ENCODE measurements at places on chromosomes 6 and 20. TPM values are rescaled to one million over a fixed set of nuclear protein-coding genes. Genes with fewer than 3 reads are reported as not detected.

GRCh38 chr20:22584522-22584921 lies at the start of gene FOXA2:
FOXA2 (minus strand) TSS chr20:22584572; CDS start chr20:22584278, 294 bp downstream.
- DNase-seq, result no peak
- peaks cover 97% of the 10 kb centered on the region for H3K27me3 ChIP-seq
- no peaks in the 10 kb centered on the region for H3K36me3 ChIP-seq
- no peak within 1 kb of the TSS for H3K4me3 ChIP-seq
- H3K4me1 ChIP-seq, result peaks cover 43% of the 10 kb centered on the region

- no peak overlapping the region for H3K4me3 ChIP-seq
- no peak overlapping the region for H3K27ac ChIP-seq
- H3K27me3 ChIP-seq, result no peaks in the 10 kb centered on the region
- no peaks in the 10 kb centered on the region for H3K4me1 ChIP-seq
- peaks cover 9% of the 10 kb centered on the region for H3K36me3 ChIP-seq
These were observed 22.9 kb downstream of the DEK start for GRCh38 chr6:18241208-18242038.

The RPN2 gene
- 118 TPM for total RNA-seq

DNA sequence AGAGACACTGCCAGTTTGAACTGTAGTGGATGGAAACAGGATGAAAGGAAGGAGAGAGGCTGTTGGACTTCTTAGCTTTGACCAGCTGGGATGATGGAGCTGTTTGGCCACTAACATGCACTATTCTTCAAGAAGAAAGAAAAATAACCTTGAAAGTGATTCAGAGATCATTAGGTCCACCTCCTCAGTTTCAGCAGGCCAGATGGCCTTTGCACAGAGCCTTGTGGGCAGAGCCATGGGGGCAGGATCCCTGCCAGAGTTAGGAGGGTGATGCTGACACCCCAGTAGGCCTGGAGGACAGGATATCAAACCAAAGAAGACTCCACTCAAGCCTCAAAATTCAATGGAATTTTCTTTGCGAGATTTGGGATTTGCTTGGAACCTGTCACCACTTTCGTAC lies 74.5 kb upstream of the TMEM181 start:
- no peaks in the 10 kb centered on the region for H3K4me1 ChIP-seq
- no peak overlapping the region for H3K27ac ChIP-seq
- H3K4me3 ChIP-seq, result no peak overlapping the region
- H3K27me3 ChIP-seq, result no peaks in the 10 kb centered on the region

The TMEM74B gene
- 0.49 TPM for total RNA-seq

The GABBR1 gene
- total RNA-seq, result 92.2 TPM

DNA sequence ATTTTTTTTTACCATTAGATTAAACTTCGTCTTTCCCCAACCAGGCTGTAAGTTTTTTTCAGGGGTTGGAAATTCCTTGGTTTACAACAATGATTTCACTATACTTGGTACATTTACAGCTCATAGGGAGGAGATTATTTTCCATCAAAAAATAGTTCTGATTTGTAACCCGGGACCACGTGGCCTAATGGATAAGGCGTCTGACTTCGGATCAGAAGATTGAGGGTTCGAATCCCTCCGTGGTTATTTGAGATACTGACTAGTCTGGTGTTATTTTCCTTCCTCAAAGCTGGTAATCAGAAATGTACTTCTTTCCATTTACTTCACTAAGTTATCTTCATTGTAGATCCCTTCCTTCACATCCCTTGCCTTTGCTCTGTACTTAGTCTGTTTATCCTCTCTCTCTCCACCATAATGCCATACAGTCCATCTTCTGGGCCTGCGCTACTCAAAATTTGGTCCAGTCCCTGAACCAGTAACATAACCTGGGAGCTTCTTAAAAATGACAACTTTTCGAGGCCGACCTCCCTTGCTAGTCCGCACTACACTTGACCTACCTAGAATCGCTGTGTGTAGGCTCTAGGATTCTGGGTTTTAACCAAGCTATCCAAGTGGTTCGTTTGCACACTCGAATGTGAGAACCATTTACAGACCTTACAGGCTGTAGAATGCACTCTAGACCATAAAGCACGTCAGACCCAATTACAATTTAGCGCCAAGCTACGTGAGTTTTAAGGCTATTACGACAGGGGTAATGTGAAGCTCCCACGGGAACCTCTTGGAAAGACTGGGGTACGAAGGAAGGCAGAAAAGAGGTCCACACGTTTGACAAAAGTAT lies 42.1 kb upstream of the BTN3A2 start:
- no peaks in the 10 kb centered on the region for H3K36me3 ChIP-seq
- H3K4me3 ChIP-seq, result peak overlapping the region; percentile 36
- no peak for DNase-seq
- peak overlapping the region; percentile 28 for H3K27ac ChIP-seq
- H3K4me1 ChIP-seq, result peaks cover 4% of the 10 kb centered on the region
- peaks cover 33% of the 10 kb centered on the region for H3K27me3 ChIP-seq

DNA sequence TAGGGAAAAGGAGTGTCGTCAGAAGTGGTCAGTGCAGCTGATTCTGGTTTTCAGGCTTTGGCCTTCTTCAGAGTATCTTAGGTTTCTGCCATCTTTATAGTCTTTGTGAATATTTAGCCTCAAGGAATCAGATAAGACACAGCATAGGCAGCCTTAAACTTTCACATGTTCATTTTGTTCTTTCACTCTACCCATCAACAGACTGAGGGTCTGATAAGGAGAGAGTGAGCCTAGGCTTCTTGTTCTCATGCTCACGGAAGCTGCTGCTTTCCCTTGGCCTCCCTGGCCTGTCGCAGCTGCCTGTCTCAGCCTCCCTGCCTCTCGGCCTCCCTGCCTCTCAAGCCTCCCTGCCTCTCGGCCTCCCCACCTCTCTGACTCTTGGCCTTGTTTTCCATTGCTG lies 20.1 kb downstream of the RTF2 start:
- H3K4me1 ChIP-seq, result peaks cover 17% of the 10 kb centered on the region
- no peak for DNase-seq
- peaks cover 84% of the 10 kb centered on the region for H3K36me3 ChIP-seq
- no peak overlapping the region for H3K27ac ChIP-seq
- H3K4me3 ChIP-seq, result no peak overlapping the region

- no peak for DNase-seq
- H3K36me3 ChIP-seq, result no peaks in the 10 kb centered on the region
- no peaks in the 10 kb centered on the region for H3K27me3 ChIP-seq
- no peak overlapping the region for H3K4me3 ChIP-seq
- H3K4me1 ChIP-seq, result peaks cover 31% of the 10 kb centered on the region
- H3K27ac ChIP-seq, result no peak overlapping the region
These were observed 156.3 kb downstream of the SCML4 start for GRCh38 chr6:107667790-107668189.

DNA sequence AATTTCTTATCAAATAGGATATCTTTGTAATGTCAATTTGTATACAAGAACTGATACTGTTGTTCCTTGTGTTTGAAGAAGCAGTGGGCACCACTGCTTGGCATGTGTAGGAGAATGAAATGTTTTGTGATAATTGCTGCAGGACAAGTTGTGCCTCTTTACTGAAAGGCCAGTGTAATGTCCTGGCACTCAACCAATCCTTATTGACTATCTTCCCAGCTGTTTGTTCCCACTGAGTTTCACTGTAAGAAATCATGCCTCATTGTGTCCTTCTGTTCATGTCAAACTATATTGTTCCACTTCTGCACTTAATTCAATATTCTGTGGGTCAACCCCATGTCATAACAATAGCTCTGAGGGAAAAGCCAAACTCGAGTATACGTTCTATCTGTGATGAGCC lies 136.1 kb upstream of the FAM83B start:
- H3K4me1 ChIP-seq, result no peaks in the 10 kb centered on the region
- DNase-seq, result no peak
- no peaks in the 10 kb centered on the region for H3K27me3 ChIP-seq
- H3K4me3 ChIP-seq, result no peak overlapping the region

DNA sequence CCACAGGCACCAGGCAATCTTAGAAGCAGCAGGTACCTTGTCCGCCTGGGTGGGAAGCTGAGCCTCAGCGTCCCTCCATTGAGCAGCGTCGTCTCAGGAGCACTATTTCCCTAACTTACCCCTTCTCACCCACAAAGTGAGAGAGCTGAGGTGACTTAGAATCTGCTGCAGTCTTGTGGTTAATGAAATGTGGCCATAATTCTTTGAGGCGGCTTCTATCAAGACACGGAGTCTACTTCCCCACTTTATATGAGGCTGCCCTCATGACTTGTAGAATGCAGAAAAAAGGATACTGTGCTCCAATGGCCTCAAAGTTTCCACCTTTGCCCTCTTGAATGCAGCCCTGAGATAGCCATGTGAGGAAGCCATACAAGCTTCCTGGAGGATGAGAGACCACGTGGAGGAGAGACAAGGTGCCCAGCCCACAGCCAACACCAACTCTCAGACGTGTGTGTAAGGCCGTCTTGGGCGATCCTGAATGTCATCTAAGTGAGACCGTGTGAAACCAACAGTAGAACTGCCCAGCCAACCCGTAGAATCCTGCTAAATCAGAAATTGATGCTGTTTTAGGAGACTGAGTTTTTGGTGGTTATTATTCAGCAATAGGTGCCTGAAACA lies 9.1 kb upstream of the TAGAP start:
- no peaks in the 10 kb centered on the region for H3K27me3 ChIP-seq
- H3K4me1 ChIP-seq, result peaks cover 41% of the 10 kb centered on the region
- H3K36me3 ChIP-seq, result no peaks in the 10 kb centered on the region
- no peak overlapping the region for H3K4me3 ChIP-seq

- peak overlapping the region; percentile 70 for H3K27ac ChIP-seq
- peaks cover 38% of the 10 kb centered on the region for H3K4me1 ChIP-seq
- H3K4me3 ChIP-seq, result no peak overlapping the region
These were observed 294.4 kb upstream of the PRDM1 start for GRCh38 chr6:105791583-105792318.

GRCh38 chr20:20009784-20010253 lies 7.3 kb upstream of the NAA20 start:
- H3K36me3 ChIP-seq, result no peaks in the 10 kb centered on the region
- no peak overlapping the region for H3K27ac ChIP-seq
- DNase-seq, result no peak
- H3K4me3 ChIP-seq, result no peak overlapping the region

GRCh38 chr6:115735610-115736009 lies 325.1 kb downstream of the FRK start:
- no peak overlapping the region for H3K27ac ChIP-seq
- no peak overlapping the region for H3K4me3 ChIP-seq
- H3K4me1 ChIP-seq, result no peaks in the 10 kb centered on the region
- peak; percentile 40 for DNase-seq

- no peaks in the 10 kb centered on the region for H3K36me3 ChIP-seq
- H3K4me3 ChIP-seq, result no peak overlapping the region
- H3K27ac ChIP-seq, result peak overlapping the region; percentile 57
- peak; percentile 82 for DNase-seq
These were observed 7.8 kb downstream of the IL22RA2 start for GRCh38 chr6:137165375-137166246.

The SLC22A3 gene
- 1.4 TPM for total RNA-seq

- H3K36me3 ChIP-seq, result no peaks in the 10 kb centered on the region
- no peak overlapping the region for H3K27ac ChIP-seq
- no peaks in the 10 kb centered on the region for H3K4me1 ChIP-seq
- no peaks in the 10 kb centered on the region for H3K27me3 ChIP-seq
- H3K4me3 ChIP-seq, result no peak overlapping the region
- DNase-seq, result no peak
These were observed 239.5 kb downstream of the SLC24A3 start for GRCh38 chr20:19451923-19452295.

DNA sequence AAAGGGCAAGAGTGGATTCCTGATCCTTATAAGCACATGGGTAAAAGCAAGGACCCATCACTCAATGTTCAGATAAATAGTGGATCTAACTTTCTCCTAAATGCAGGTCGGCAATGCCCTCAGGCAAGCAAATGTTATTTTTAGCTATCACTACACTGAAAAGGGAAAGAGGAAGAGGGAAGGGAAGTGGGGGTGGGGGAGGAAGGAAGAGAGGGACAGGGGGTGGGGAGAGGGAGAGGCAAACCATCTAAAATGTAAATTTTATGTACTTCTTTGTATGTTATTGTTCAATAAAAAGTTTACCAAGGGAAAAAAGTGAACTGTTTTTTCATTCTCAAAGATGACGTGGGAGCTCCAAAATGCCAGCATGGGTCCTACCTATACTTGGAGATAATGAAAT lies 44.2 kb downstream of the CHD6 start:
- H3K4me3 ChIP-seq, result no peak overlapping the region
- no peaks in the 10 kb centered on the region for H3K36me3 ChIP-seq
- DNase-seq, result no peak
- H3K27me3 ChIP-seq, result no peaks in the 10 kb centered on the region
- no peak overlapping the region for H3K27ac ChIP-seq

The ADGRF5 gene
- 63.0 TPM for total RNA-seq

- H3K36me3 ChIP-seq, result peaks cover 10% of the 10 kb centered on the region
- DNase-seq, result peak; percentile 89
- peak overlapping the region; percentile 90 for H3K27ac ChIP-seq
- no peak overlapping the region for H3K4me3 ChIP-seq
These were observed 21.6 kb downstream of the LY86 start for GRCh38 chr6:6610031-6610591.

The TOX2 gene
- total RNA-seq, result 5.8 TPM

GRCh38 chr6:111382476-111383294 lies 100.3 kb downstream of the REV3L start:
- no peaks in the 10 kb centered on the region for H3K27me3 ChIP-seq
- no peak overlapping the region for H3K27ac ChIP-seq
- no peak for DNase-seq

GRCh38 chr6:2766767-2767656 lies 1.8 kb downstream of the WRNIP1 start:
- peaks cover 60% of the 10 kb centered on the region for H3K4me1 ChIP-seq
- peak overlapping the region; percentile 73 for H3K4me3 ChIP-seq
- H3K27me3 ChIP-seq, result no peaks in the 10 kb centered on the region
- no peaks in the 10 kb centered on the region for H3K36me3 ChIP-seq
- peak overlapping the region; percentile 98 for H3K27ac ChIP-seq

DNA sequence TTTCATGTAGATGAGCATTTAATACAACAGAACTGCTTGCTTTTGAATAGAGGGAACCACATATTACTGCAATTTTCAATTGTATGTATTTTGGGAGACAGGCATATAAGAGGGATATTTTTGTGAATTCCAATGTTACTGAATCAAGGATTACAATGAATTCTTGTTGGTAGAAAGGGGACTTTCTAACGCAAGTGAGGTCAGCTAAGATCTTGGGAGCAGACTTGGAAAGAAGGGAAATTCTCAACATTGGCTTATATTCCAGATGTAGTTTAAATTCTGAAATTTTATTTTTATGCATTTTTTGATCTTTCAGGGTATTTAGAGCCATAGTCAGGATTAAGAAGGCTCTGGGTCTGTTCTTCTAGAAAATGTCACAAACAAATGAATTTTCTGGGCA lies 43.3 kb upstream of the CTAGE9 start:
- H3K36me3 ChIP-seq, result no peaks in the 10 kb centered on the region
- no peaks in the 10 kb centered on the region for H3K4me1 ChIP-seq
- H3K27ac ChIP-seq, result no peak overlapping the region

The ASIP gene
- not detected for total RNA-seq

DNA sequence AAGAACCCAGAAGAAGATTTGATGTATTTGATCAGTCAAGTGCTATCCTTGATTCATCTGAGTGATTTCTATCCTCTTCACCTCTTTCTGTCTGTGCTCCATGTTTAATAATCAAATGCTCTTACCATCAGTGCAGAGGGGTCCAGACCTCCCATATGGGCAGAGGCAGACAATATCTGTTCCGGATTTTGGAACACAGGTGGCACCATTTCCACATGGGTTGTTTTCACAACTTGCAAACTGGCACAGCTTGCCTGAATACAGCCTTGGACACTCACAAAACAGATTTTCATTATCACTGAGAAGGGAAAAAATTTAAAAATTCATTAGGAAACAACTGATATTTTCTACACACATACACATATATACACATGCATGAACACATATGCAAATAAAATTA lies 228.5 kb downstream of the PHF3 start:
- no peak overlapping the region for H3K27ac ChIP-seq
- H3K4me3 ChIP-seq, result no peak overlapping the region
- H3K36me3 ChIP-seq, result no peaks in the 10 kb centered on the region
